AG04450 (cell line): ENCODE measurements at places on chromosomes 5 and 9.

DNA sequence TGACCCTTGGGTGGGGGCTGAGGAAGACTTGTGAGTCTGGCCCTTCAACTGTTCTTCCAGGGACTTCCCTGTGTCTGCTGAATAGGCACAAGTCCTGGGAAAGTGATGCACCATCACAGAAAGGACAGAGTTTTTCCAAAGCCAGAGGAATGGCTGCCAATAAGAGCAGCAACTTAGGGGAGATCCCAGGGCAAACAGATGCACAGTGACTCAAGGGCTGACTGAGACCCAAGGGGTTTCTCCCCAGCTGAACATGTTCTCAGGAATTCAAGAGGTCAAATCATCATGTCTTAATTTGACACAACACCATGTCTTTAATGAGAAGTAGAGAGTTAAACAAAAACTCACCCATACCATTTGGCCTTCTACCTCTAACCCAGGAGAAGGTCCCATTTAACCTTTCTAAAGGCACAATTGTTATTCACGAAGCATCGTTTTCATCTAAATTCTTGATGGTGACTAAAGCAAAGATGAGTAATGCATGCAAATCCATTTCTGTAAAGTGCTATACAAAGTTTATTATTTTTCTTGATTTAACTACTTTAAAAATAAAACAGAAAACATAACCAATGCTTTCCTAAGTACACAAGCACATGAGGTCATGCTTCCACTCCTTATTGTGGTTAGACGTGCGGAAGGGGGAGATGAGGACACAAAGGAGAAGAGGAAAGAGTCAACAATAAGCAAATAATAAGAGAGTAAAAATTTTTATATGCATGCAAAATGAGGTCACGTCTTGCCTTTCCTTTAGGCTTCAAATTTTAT, 324.1 kb downstream of the PLK2 start:
- DNase-seq, result no peak

- DNase-seq, result no peak
Measured at GRCh38 chr5:116153687-116154174, 68.9 kb downstream of the COMMD10 start.

- no peak for DNase-seq
Measured at GRCh38 chr9:109779711-109780452, at the start of gene PALM2AKAP2. Gene PALM2AKAP2 (plus strand): TSS chr9:109780198. CDS start chr9:109780489, 291 bp downstream.

DNA sequence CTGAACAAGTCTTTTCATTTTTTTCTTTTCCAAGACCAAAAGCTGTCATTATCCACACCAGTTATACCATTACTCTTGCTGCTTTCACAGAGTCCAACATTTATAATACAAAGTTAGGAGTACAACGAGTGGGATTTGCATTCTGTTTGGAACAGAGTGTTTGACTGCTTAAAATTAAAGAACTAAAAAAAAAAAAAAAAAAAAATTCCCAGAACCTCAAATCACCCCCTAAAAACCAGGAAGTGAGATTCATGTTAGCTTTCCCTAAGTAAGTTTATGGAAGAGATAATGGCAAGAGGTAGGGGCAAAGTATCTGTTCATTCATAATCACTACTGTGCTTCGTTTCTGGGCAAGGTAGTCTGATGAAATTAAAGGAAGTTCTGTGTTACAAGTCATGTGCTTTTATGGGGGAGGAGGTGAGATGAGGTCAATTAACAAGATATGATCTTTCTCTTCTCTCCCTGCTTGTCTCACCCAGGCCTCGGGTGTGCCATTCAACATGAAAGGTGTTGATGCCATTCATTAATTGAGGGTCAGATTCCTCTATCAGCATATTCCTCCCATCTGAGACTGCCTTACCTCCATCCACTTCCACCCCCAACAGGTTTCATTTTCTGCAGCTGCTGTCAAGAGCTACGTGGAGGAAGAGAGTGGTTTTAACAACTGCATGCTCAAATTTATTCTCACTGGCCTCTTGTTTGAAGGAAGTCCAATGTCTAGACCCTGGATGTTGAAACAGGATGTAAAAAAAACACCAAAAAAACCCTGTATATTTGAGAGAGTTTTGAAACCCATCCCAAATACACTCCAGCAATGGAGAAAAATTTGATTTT, 58.1 kb downstream of the MARCHF3 start:
- DNase-seq, result no peak

- no peak for DNase-seq
Measured at GRCh38 chr5:57754616-57755015, 272.0 kb upstream of the ACTBL2 start.

DNA sequence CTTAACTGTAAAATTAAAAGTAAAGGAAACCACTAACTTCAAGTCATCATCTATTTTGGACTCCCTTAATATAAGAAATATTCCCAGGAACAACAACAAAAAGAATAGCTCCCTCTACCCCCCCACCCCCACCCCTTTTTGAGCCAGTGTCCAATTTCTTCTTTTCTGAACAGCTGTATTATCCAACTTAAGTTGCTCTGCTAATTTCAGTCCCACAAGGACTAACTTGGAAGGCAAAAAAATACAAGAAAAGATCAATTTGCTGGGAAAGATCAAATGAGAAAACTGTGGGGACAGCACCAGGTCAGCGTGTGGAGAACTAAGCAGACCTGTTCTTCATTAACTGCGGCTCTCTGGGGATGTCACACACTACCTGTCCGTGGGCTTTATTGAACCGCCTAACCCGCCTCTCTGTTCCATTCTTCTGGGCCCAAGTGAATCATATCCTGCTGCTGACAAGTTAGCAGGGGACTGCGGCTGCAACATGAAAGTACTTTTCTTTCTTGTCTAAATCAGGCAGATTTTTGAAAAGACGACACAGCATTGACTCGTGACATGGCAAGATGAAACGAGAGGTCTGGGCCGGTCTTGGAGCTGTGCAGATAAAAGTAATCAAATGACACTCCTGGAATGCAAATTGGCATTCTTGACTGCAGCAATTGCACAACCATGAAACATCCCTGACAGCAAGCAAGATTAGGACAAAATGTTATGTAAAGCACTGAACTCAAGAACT, 2.7 kb downstream of the BNC2 start:
- no peak for DNase-seq

GRCh38 chr9:120175031-120175430, 404.9 kb downstream of the CDK5RAP2 start:
- no peak for DNase-seq

GRCh38 chr5:62585751-62586150, 7.1 kb downstream of the LRRC70 start:
- no peak for DNase-seq

GRCh38 chr5:32160228-32160627, 13.9 kb downstream of the GOLPH3 start:
- no peak for DNase-seq

GRCh38 chr9:128022886-128023285, 42.1 kb upstream of the EEIG1 start:
- DNase-seq, result no peak

DNA sequence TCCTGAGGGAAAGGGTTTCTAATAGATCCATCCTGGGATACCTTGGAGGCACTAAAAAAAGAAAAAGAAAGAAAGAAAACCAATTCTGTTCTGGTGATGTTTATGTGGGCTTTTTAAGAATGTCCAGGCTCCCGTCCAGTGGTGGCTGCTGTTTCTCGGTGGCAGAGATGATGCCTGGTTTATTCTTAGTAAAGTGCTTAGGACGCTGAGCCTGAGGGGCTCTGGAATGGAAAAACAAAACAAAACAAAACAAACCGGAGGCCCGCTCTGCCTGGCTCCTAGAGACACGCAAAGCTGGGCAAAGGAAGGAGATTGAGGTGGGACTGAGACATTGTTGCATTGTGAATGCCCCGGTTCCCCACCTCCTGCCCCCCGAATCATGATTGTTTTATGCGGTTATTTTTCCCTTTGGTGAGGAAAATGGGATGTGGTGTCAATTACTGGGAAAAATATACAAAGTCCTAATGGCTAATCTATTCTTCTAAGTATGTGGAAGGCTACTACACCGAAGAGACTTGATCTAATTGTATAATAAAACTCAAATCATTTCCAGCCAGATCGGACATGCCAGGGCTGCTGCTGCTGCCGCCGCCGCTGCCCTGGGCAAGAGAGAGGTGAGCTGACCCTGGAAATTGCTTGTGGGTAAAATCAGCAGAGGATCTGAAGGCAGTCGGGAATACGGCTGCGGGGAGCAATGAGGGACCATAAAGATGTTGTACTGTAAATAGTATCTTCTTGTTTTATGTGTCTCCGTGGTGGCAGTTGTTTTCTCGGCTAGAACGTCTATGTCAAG, 644.9 kb downstream of the CCDC171 start:
- DNase-seq, result no peak

DNA sequence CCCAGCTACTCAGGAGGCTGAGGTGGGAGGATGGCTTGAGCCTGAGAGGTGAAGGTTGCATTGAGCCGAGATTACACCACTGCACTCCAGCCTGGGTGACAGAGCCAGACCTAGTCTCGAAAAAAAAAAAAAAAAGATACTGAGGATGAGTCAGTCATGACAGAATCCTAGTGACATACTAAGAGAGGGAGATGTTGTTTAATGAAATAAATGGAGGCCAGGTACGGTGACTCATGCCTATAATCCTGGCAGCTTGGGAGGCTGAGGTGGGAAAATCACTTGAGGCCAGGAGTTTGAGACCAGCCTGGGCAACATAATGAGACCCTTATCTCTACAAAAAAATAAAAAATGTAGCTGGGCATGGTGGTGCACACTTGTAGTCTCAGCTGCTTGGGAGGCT, 107.2 kb downstream of the ZFAND5 start:
- no peak for DNase-seq

- DNase-seq, result no peak
Measured at GRCh38 chr9:81634915-81635516, 54.3 kb downstream of the TLE1 start.

DNA sequence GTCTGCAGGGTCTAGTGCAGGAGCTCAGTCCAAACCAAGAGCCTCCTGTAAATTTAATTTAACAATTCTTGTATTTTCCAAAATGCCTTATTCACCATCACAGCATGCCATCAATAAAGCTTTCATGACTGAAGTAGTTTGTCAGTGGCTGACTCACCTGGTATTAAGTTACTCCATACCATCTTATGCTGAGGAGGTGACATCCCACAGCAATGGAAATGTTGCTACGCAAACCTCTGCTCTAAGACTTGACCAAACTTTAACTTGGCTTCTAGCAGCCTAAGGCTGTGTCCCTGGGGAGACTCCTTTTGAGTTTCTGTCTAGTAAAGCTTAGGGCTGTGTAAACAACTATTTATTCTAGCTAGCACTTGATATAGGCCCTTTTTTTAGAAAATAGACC, 1231.3 kb upstream of the CDH18 start:
- no peak for DNase-seq

- DNase-seq, result no peak
Measured at GRCh38 chr5:96133341-96134079, 171.9 kb upstream of the ELL2 start.

GRCh38 chr5:22683050-22683449, 170.1 kb downstream of the CDH12 start:
- DNase-seq, result no peak

DNA sequence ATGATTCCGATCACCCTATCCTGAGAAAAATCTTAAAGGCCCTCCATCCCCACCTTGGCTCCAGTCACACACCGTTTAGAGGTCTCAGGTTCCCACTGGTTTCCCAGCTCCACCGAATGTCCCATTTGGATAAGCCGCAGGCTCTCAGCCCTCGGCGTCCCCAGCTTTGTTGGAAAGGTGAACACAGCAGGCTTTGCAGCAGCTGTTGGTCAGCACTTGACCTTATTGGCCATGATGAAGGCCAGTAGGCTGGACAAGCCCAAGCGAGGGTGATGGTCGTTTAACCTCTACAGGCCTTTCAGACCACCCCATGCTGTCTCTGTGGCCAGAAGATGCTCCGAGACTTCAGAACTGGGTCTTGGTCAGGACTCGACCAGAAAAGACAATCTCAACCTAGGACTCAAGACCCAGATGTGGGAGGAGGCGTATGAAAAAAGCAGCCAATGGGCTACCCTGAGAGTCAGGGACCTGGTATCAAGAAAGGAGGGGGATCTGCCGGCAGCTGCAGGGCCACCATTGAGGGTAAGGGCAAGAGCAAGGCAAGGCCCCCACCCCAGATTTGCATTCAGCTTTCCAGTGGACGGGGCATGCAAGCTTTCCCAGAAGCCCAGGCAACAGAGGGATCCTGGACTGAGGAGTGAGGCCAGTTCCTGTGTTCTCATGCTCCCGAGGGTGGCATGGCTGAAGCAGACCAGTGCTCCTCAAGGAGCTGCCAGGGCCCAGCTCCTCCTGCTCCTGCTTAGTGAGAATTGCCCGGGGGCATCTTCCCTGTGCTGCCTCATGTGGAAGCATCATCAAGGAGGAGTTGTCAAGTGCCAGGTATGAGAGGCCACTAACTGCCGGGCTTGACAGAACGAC, 13.4 kb downstream of the UBE2QL1 start:
- no peak for DNase-seq

DNA sequence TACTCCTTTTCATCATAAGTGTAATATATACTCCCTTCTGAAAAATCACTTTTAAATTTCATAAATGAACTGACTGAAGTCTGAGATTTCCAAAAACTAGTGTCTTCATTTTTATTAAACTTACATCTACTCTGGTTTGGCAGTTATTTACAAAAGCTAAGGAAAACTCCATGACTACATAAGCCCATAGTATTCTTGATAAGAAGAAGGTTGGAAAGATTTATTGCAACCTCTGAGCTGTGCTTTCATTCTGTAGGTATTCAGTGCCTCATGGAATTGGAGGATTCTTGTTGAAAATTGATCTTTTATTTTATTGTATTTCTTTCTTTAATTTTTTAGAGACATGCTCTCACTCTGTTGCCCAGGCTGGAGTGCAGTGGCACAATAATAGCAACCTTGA, 41.7 kb downstream of the GNAQ start:
- DNase-seq, result no peak

DNA sequence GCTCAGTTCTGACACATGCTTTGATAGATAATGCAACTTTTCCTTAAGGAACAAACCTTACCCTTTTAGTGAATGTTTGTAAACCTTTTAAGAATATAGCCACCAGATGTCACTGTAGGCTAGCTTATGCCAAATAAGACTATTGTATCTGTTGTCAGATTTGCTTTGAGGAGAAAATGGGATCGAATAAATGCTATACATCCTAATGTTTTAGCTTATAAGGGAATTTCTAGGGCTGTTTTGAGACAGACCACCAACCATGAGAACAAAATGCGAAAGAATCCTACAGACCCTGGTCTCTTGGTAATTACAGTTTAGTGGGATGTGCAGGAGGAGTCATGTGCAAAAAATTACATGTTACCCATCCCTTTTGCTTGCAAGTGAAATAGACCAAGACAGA, 127.6 kb upstream of the NMUR2 start:
- no peak for DNase-seq

DNA sequence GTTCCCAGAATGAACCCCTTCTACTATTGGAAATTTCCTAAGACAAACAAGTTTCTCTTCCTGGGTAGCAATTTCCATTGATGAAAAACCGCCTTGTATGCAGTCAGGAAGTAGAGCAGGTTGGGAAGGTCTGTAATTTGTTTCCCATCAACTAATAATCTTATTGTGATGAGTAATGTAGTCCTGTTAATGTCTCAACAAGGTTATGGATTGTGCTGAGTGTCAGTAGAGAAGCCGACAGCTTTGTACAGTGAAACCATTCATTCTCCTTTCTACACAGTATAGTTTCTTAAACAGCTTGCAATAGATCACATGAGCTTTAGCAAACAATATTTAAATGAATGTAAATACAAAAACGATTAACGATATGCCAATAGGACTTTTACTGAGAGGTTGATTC, 355.4 kb upstream of the WWC1 start:
- DNase-seq, result no peak
